ENCODE measurements at places on chromosomes 7 and 10. TPM values are rescaled to one million over a fixed set of nuclear protein-coding genes. Genes with fewer than 3 reads are reported as not detected.

- no peak overlapping the region for H3K4me3 ChIP-seq
- peaks cover 29% of the 10 kb centered on the region for H3K4me1 ChIP-seq
- peak overlapping the region; percentile 69 for H3K27ac ChIP-seq
- H3K27me3 ChIP-seq = no peaks in the 10 kb centered on the region
- H3K36me3 ChIP-seq = no peaks in the 10 kb centered on the region
These were observed 35.3 kb downstream of the CHST3 start for GRCh38 chr10:71999360-72000072.

DNA sequence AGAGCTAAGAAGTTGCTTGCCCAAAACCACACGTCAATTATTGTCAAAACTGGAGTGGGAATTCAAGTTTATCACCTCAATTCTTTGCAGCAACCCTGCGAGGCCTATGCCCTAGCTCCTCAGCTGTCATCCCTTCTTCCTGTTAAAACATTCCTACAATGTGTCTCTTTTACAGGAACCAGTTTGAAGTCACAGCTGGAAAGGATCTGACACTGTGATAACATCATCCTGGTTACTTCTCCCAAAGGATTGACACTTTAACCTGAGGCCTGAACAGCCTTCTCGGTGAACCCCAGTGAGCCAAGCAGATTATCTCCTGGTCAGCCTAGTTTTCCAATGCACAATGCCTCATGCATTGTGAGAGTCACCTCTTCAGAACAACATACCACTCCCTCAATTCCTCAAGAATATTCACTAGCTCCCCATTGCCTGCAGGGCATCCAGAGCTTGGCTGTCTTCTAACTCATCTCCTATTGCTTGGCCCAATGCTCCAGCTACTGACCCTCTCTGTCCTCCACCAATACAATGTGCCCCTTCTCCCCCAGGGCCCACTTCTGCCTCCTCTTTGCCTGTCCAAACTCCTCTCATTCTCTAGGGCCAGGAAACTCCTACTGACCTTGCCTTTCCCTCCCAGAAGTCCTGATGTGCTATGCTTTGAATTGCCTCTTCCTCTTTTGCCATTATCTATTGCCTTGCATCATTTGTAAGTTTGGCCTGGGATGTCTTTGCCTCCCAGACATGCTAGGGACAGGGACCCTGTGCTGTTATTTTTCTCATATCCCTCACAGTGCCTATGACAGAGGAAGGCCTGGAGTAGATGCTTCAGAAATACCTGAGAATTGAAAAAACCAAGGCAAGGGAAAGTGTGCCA is 10.4 kb upstream of the DLG5 start:
- no peaks in the 10 kb centered on the region for H3K36me3 ChIP-seq
- H3K27ac ChIP-seq = no peak overlapping the region
- no peak overlapping the region for H3K4me3 ChIP-seq
- no peak for DNase-seq
- H3K27me3 ChIP-seq = no peaks in the 10 kb centered on the region
- H3K4me1 ChIP-seq = peaks cover 12% of the 10 kb centered on the region

PKD2L1 gene
- not detected for total RNA-seq

- peak overlapping the region; percentile 94 for H3K27ac ChIP-seq
- no peaks in the 10 kb centered on the region for H3K27me3 ChIP-seq
- H3K4me3 ChIP-seq = peak overlapping the region; percentile 56
- peaks cover 50% of the 10 kb centered on the region for H3K4me1 ChIP-seq
- DNase-seq = peak; percentile 89
These were observed 10.9 kb downstream of the PWWP2B start for GRCh38 chr10:132407846-132408278.

DNA sequence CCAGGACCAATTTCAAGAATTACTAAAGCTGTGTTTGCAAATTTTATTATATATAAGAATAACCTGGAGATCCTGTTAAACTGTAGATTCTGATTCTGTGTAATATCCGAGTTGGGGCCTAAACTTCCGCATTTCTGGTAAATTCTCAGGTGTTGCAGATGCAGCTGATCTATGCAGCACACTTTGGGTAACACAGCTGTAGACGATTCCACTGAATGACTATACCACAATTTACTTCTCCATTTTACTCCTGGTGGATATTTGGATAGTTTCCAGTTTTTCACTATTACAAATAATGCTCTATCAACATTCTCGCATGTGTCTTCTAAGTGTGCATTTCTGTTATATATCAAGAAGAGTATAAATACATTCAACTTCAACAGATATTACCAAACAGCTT is 7.5 kb downstream of the GDI2 start:
- no peaks in the 10 kb centered on the region for H3K27me3 ChIP-seq
- H3K36me3 ChIP-seq = 0 out of 2 replicates have a peak, but pooled peaks cover 3% of the 10 kb centered on the region
- no peak overlapping the region for H3K27ac ChIP-seq
- no peak overlapping the region for H3K4me3 ChIP-seq
